ENCODE measurements at places on chromosomes 13 and 19. TPM values are rescaled to one million over a fixed set of nuclear protein-coding genes. Genes with fewer than 3 reads are reported as not detected.

LRRC25 gene
- total RNA-seq, result 0.19 TPM

GRCh38 chr13:94227255-94227879 lies 252.1 kb downstream of the DCT start:
- DNase-seq, result no peak

FCHO1 gene
- 2.5 TPM for total RNA-seq

DNA sequence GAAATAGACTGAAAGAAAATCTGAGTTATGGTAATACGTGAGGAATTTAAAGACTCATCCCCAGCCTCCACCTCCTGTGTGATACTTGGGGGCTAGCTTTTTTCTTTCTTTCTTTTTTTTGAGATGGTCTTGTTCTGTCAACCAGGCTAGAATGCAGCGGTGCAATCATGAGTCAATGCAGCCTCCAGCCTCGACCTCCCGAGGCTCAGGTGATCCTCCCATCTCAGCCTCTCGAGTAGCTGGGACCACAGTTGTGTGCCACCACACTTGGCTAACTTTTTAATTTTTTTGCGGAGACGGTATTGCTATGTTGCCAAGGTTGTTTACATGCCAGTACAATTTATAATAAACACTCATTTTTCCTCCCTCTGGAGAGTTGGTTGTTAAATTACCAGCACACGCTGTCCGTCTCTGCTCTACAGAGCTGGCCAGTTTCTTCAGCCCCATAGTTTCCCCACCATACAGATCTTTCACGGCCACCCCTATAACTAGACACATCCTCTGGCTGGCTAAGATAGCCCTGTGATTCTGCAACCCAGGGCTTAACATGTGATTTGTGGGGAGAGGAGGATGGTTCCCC lies 4.8 kb downstream of the TNFSF9 start:
- DNase-seq, result no peak

DNA sequence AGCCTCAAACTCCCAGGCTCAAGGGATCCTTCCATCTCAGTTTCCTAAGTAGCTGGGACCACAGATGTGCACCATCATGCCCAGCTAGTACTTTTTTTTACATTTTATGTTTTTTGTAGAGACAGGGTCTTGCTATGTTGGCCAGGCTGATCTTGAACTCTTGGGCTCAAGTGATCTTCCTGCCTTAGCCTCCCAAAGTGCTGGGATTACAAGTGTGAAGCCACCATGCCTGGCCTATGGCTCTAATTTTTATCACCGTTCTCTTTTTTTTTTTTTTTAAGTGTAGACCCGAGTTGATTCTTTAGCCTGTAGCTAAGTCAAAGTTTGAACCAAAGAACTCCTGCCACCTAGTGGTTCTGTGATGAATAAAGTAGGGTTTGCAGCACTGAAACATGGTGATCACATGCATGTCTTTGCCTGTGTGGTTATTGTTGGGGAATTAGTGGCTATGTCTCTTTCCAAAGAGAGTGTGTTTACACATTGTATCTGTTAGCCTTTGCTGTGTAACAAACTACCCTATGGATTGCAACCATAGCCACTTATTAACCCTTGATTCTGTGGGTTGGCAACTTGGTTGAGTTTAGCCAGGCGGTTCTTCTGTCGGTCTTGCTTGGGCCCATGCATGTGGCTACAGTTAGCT lies 11.6 kb downstream of the NFILZ start:
- DNase-seq, result no peak

DNA sequence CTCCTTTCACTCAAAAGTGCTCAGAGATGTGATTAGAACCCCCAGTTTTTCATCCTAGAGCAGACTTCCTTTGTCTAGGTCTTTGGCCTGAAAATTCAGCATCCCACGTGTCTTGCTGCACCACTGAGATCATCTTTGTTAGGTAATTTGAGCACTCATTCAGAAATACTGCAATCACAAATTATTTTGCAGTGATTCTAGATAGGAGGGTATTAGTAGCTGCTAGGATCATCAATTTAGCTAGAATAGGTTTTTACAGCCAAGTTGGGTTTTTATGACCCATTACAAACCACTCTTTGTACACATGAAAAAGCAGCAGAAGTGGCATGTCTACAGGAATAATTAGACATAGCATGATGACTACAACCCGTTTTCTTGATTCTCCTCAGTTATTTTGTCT lies 219.6 kb downstream of the GPC6 start:
- no peak for DNase-seq

BRSK1 gene
- total RNA-seq, result 32.3 TPM
